ENCODE measurements at places on chromosomes 13 and 19.

DNA sequence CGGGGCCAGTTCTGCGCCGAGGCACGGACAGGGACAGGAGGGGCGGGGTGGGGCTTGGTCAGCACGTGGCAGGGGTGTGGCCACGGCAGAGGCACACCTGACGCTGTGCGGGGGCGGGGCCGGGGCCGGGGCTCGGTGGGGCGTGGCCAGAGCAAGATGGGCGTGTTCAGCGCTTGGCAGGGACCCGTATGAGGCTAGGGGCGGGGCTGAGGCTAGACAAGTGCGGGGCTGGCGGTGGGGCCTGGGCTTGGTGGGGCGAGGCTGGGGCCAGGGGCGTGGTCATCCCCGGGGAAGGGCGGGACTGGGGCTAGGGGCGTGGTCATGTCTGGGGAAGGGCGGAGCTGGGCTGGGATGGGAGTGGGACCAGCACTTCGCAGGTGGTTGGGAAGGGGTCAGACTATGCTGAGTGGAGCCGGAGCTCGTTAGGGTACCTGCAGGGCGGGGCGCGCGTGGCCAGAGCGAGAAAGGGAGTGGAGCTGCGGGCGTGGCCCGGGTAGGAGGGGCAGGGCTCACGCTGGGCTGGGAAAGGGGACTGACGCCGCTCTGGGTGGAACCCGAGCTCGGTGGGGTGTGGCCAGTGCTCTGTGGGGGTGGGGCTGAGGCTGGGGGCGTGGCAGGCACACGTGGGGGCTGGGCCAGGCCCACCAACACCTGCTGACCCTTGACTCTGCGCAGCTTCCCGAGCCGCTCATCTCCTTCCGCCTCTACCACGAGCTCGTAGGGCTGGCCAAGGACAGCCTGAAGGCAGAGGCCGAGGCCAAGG lies 12.8 kb downstream of the POLR2E start:
- DNase-seq, result no peak

DNA sequence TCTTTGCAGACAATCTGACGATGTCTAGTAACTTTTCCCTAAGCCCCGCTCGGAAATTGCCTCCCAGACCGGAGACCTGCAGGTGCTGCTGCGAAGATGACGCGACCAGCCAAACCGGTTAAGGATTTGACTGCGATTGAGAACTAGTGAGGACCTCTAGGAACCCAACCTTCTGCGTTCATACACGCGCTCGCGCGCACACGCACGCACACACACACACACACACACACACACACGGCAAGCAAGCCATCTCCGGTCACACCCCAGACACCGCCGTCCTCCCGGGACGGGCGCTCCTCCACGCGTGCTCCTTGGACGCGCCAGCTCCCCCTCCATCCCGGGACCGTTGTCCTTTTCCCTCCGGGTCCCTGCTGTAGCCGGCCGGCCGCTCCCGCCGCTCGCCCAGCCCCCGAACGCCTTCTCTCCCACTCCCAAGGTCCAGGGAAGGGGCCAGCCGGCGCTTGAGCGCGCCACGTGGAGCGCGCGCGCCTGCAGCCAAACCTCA lies 1.2 kb downstream of the TBC1D4 start:
- no peak for DNase-seq

DNA sequence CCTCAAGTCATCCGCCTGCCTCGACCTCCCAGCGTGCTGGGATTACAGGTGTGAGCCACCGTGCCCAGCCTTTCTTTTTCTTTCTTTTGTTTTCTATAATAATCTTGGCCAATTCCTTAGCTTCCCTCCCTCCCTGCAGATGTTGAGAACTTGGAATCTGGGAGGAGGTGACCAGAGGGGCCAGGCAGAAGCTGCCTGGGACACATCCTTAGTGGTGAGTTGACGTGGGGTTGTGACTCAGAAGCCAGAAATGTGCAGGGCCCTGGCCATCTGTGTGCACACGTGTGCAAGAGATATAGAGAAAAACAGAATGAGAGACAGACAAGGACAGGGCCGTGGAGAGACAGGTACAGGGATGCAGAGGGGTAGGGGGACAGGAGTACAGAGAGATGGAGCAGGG lies 154.3 kb downstream of the SIPA1L3 start:
- no peak for DNase-seq

GRCh38 chr13:110301606-110302553 lies 5.1 kb downstream of the COL4A1 start:
- no peak for DNase-seq

DNA sequence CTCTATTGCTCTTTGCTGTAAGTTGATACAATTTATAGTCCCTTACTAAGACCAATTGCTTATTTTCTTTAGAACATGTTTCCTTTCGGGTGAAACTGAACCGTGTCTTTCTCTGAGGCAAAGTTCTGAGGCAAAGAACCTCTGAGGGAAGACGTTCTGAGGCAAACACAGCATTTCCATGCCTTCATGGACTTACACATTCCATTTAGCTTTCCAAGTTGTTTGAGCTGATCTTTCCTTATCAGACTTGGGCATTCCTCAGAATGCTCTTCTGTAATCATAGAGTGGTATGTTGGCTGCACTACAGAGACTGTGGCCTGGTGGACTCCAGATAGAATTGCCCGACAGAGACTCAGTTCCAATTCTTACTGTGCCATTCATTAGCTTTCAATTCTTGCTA lies 579.1 kb downstream of the KCTD12 start:
- no peak for DNase-seq

- no peak for DNase-seq
These were observed 123.0 kb downstream of the SLC7A1 start for GRCh38 chr13:29472332-29472961.

- no peak for DNase-seq
These were observed 33.1 kb upstream of the ZNF331 start for GRCh38 chr19:53504885-53505284.

GRCh38 chr13:68173111-68173510 lies 943.0 kb upstream of the PCDH9 start:
- no peak for DNase-seq

- no peak for DNase-seq
These were observed 9.4 kb downstream of the GARRE1 start for GRCh38 chr19:34263745-34264237.

- DNase-seq, result no peak
These were observed 5.7 kb downstream of the PGPEP1 start for GRCh38 chr19:18346091-18346490.

DNA sequence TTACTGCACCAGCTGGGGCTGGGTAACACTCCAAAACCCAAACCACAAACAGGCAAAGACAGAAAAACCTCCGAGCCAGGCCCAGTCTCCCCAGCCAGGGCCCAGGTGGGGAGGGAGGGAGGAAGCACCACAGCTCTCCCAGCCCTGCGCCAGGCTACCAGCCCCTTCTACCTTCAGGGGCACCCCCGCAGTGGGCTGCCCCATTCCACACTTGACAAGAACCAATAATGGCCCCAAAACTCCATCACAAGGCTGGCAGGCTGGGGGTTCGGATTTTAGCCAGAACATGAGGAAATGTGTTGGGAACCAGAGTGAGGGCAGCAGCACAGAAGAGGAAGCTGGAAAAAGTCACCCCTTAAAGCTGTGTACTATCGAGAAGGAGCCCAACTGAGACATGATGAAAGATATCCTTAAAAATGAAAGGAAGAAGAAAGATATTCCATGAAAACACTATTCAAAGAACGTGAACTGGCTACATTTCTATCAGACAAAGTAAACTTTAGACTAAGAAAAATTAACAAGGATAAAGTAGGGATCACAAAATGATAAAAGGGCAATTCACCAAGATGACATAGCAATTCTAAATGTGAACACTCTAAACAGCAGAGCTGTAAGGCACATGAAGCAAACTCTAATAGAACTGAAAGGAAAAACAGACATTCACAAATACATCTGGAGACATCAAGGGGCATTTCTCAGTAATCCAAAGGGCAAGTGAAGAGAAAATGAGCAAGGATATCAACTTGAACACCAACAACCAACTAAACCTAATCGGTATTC lies 12.9 kb downstream of the TUBGCP3 start:
- no peak for DNase-seq

DNA sequence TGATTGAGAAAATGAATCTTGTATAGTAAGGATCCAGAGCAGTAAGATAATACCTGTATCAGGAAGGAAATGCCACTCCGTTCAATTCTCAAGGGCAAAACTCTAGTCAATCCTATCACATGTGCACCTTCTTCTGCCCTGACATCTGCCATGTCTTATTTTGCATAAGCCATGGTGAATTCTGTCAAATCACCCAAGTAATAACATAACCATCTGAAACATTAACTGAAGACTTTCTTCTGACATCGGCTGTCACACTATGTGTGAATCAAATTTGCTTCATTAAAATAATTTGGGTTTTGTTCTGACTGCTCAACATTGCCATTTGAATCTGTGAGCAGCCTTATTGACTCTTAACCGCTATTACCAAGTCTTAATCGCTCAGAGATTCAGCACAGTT lies 91.2 kb downstream of the PCDH9 start:
- no peak for DNase-seq

DNA sequence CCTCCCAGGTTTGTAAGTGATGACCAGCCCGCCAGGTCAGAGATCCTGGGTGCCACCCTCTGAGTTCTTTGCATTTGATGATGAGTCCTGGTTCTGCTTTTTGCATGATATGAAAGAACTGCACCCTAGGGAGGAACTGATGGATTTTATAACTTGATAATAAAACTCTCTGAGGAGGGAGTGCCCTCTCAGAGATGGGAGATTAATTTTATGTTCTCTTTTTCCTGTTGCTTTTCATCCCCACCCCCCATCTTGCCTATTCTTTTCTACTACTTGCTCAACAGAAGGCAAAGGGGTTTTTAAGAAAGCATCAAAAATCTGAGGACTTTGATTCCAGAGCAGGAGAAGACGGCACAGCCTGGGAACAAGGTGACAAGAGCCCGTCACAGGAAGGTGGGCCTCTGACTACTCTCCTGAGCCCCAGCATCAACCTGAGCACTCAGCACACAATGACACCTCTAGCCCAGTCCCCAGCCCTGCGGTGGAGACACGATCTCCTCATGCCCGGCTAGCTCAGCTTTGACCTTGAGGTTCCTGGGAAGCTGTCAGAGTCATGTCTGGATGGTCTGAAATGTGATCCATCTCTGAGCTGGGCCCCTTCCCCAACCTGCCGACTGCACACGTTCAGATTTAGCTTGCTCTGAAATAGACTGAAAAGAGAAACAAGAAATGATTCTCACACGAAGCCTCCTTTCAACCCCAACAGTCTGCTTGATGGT lies 69.1 kb downstream of the SIAH3 start:
- no peak for DNase-seq

DNA sequence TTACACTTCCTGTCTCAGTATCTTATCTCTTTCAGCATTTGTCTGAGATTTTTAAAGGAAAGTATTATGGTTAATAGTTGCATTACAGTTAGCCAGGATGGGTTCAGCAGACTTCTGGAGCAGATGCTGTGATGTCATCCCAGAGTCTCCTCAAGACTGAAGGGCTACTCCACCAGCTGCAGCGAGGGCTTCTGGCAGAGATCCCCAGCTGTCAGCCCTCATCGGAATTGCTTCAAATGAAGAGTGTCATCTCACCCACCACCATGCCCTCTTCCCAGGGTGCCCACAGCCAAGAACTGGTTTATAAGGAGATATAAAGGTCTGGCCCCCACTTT lies 84.4 kb downstream of the FAM216B start:
- DNase-seq, result no peak

- no peak for DNase-seq
These were observed 466.4 kb upstream of the ARGLU1 start for GRCh38 chr13:107034236-107034872.

DNA sequence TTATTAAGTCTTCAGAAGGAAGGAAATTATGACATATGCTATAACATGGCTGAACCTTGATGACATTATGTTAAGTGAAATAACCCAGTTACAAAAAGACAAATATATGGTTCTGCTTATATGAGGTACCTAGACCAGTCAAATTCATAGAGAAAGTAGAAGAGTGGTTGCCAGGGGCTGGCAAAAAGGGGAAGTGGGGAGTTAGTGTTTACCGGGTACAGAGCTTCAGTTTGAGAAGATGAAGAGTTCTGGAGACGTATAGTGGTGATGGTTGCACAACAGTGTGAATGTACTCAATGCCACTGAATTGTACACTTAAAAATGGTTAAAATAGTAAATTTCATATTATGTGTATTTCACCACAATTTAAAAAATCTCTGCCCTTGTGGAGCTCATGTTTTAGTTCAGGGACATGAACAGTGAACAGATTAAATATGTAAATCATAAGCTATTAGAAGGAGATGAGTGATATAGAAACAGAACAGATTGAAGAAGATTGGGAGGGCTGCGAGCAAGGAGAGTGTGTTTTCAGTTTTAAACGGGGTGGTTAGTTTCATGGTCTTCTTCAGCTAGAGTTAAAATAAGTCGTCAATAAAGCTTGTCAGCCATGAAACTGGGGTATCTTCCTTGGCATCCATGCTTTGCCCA lies 355.2 kb downstream of the KCNRG start:
- no peak for DNase-seq

- no peak for DNase-seq
These were observed 8.2 kb upstream of the PGLS start for GRCh38 chr19:17503240-17503639.

GRCh38 chr19:1523412-1524286 lies at the start of gene PLK5:
PLK5 (plus strand) TSS chr19:1524077; CDS start chr19:1526997, 2,920 bp downstream.
- no peak for DNase-seq

DNA sequence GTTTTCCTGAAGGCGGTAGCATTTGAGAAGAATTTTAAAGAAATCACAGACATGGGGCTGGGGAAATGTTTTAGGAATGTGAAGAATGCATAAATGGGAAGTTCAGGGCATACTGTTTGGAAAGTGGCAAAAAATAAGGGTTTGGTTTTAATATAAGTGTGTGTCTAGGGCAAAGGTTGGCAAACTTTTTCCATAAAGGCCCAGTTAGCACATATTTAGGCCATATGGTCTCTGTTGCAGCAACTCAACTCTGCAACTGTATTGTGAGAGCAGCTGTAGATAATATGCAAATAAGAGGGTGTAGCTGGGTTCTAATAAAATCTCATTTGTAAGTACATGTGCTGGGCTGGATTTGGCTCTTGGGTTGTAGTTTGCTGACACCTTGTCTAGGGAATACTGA lies 521.9 kb downstream of the DIAPH3 start:
- no peak for DNase-seq

GRCh38 chr19:30253581-30253996 lies 118.6 kb upstream of the ZNF536 start:
- DNase-seq, result no peak

GRCh38 chr19:5882421-5882968 lies 12.2 kb upstream of the FUT5 start:
- DNase-seq, result no peak

- DNase-seq, result no peak
These were observed 16.8 kb upstream of the FFAR2 start for GRCh38 chr19:35431145-35431807.

DNA sequence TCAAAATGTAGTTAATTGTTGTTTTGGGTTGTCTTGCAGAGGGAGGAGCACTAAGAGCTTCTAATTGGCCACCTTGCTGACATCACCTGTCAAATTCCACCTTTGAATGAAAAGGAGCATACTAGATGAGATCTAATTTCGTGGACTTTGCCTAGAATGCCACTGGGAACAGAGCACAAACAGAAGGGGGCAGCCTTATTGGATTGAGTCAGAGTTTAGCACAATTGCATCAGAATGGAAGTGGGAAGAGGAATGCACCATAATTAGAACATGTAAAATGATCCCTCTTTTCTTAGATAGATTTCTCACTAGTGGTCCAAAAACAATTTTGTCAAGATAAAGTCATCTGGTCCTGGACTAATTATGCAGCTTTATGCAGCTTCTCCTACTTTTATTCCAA lies 1552.2 kb downstream of the PCDH9 start:
- no peak for DNase-seq

GRCh38 chr19:35845215-35846037 lies 6.9 kb downstream of the NPHS1 start:
- DNase-seq, result no peak

GRCh38 chr13:110625771-110626321 lies 10.5 kb downstream of the NAXD start:
- DNase-seq, result no peak

- DNase-seq, result no peak
These were observed 30.2 kb upstream of the UBE2L5 start for GRCh38 chr13:30391956-30392680.

All from GOT3 (cell line).